ENCODE measurements at places on chromosomes 6 and 20.

GRCh38 chr6:163756079-163756478 is 341.6 kb downstream of the QKI start:
- no peak for DNase-seq

DNA sequence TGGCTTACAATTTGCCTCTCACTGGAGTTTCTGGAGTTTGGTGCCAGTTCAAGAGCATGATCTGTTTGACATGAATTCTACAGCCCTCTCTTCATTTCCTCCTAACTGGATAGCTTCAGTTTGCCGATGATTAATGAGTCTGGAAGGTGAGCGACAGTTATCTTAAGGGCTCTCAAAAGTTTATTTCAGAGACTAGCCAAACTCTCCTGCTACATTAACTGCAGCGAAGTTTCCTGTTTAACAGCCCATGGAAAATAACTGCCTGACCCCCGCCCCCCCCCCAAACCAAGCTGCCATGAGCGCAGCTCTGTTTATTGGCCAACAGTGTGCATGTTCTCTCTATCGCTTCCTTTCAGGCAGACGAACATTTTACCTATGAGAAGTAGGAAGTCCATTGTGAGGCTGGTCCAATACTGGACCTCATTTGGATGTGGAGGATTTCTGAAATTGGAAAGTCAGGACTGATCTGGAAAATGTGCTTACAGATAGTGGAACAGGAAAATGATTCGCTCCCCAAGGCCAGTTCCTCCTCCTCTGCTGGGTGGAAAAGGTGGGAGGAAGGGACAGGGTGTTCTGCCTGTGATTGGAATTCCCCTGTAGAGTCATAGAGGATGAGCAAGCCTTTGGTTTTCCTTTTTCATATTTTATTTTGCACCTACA is 522.2 kb upstream of the JAG1 start:
- no peak for DNase-seq

GRCh38 chr6:162050579-162050978 is 677.0 kb downstream of the PRKN start:
- DNase-seq: no peak

- DNase-seq: no peak
Observed at GRCh38 chr6:16498237-16498636, 259.9 kb downstream of the GMPR start.

DNA sequence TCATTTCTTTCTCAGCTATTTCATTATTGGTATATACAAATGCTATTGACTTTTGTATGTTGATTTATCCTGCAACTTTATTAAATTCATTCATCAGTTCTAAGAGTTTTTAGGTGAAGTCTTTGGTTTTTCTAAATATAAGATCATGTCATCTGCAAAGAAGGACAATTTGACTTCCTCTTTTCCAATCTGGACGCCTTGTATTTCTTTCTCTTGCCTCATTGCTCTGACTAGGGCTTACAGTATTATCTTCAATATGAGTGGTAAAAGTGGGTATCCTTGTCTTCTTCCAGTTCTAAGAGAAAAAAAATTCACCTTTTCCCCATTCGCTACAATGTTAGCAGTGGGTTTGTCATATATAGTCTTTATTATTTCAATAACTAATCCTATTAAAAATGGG is 38.0 kb downstream of the KIF16B start:
- DNase-seq: no peak

DNA sequence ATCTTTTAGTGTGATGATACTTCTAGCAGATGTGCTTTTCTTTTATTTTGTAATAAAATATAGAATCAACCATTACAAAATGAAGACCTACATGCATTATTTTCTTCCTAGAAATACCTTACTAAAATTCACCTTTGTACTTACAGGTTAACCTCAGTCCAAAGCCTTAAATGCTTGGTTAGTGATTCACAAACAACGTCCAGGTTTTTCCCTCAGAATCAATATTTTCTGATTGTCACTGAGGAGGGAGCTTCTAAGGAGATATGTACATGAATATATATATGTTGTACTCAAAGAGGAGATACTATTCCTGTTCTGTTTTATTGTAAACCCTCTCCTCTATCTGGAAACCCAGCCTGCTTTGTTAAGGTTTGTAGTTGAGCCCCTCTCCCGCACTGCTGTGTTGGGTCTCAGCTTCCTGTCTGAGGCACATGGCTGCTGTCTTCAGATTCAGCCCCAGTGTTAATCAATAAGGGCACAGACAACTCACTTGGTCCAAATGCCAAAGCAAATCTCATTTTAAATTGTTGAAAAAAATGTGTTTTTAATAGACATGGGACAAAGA is 33.9 kb upstream of the HS3ST5 start:
- no peak for DNase-seq

DNA sequence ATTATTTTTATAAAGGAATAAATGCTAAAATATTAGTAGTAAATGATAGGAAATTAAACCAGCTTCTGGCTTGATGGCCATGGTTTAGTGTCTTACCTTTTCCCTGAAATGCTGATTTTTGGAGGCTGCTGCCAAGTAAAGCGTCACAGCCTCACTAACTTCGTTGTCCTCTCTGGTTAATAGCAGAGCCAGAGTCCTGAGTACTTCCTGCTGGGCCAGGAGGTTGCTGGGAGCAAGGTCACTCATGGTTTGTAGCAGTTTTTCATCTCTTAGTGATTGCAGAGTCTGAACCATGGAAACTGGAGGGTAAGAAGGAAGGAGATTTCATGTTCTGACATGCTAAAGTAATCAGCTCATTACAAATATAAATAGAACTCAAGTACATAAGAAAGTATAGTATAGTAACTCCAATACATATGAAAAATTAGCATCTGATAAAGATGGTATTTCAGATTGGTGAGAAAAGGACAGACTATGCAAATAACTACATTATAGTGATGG is 26.5 kb upstream of the ARMH2 start:
- no peak for DNase-seq

GRCh38 chr6:142881761-142882160 is 63.2 kb downstream of the HIVEP2 start:
- no peak for DNase-seq

DNA sequence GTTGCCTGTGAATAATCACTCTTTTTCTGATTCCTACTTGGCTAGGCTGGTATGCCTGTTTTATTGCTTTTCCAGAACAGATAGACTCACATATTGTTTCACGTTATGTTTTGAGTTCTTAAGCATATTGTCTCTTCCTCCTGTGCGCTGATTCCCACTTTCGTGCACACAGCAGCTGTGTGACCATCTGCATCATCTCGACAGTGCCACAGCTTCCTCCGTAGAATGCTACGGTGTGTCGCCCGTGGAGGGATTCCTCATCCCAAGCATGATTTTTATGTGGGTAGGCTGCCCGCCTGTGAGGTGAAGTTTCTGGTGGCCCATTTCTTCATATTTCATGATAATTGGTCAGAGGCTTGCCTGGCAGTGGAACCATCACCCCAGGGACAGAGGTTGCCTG is 31.8 kb downstream of the PLCB4 start:
- no peak for DNase-seq

- no peak for DNase-seq
Observed at GRCh38 chr20:2524709-2525506, 11.5 kb upstream of the TMC2 start.

- DNase-seq: no peak
Observed at GRCh38 chr20:42987376-42988114, 202.2 kb downstream of the PTPRT start.

GRCh38 chr20:36267605-36268381 is 31.5 kb downstream of the AAR2 start:
- no peak for DNase-seq

DNA sequence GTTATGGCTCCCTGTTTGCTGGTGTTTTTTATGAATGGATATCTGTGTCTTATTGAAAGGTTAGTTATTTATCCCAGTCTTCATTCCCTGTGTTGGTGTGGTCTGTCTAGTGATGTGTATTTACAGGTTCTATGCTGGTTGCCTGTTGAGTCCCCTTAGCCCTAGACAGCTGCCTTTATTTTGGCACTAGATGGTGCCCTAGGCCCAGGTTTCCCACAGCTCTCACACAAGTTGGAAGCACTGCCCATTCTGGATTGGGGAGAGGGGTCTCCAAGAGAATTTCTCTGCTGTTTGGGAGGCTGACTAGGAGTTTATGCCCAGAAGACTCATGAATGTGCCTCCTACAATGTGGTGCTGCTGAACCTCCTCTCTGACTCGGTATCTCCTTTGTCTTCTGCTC is 12.4 kb downstream of the GRM1 start:
- DNase-seq: no peak

DNA sequence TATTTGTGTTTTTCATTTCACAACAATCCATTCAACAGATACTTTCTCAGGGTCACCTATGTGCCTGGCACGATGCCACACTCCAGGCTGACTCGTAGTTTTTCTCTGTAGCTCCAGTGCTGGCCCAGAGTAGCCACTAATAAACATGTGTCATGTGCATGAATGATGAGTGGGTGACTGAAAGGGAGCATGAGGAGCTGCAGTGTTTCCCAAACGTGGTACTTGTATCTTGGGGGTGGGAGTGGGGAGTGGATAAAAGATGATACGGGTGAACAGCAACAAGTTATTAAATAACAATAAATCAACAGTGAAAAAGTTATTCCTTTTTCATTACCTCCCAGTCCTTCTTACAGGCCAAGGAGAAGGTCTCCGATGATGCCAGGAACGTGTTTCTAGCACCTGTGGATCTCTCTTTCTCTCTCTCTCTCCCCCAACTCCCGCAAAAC is 17.1 kb downstream of the SRXN1 start:
- DNase-seq: no peak

- DNase-seq: no peak
Observed at GRCh38 chr20:19047040-19047950, 165.1 kb upstream of the SLC24A3 start.

DNA sequence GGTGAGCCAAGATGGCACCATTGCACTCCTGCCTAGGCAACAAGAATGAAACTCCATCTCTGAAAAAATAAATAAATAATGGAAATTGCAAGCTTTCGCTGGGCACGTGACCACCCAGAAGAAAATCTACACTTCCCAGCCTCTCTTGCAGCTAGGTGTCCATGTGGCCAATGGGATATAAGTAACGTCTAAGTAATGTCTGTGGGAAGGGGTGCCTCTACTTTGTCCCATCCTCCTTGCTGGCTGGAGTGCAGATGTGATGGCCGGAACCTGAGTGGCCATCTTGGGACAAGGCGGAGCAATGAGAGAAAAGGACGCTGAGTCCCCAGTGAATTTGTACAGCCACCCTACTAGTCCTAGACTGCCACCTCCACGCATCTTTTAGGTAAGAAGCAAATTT is 99.8 kb upstream of the PTPN1 start:
- no peak for DNase-seq

GRCh38 chr20:23227274-23227673 is 123.3 kb upstream of the NXT1 start:
- no peak for DNase-seq

- no peak for DNase-seq
Observed at GRCh38 chr20:23628402-23629016, 9.2 kb downstream of the CST3 start.

DNA sequence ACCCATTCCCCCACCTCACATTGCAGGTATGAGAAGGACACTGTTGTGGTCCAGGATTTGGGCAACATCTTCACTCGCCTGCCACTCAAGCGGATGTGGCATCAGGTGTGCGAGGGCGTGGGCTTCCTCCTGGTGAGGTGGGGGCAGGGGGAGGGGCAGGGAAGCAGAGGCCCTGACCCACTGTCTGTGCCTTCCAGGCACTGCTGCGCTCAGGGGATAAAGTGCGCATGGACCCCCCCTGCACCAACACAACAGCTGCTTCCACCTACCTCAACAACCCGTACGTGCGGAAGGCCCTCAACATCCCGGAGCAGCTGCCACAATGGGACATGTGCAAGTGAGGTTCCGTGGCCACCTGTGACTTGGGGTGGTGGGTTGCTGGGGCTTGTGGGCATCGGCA is 3.7 kb downstream of the CTSA start:
- no peak for DNase-seq

DNA sequence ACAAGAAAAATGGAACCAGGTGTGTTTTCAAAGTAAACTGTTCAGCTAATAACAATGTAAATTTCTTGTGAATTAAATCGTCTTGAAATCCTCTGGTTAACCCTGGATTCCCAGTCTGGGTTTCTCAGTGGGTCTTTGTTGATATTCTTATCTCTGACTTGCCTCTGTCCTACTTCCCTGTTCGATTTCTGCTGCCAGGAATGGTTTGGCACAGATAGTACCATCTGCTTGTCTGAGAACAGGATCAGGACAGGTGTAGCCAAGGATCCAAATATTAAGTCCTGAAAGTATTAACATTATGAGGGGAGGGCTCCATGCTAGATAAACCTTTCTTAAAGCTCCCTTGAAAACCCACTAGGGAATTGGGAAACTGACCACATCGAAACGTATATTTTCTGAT is 30.1 kb downstream of the ARFGEF2 start:
- DNase-seq: no peak

- DNase-seq: no peak
Observed at GRCh38 chr6:84977363-84977705, 212.9 kb upstream of the TBX18 start.

- DNase-seq: no peak
Observed at GRCh38 chr6:34650823-34651222, 45.7 kb downstream of the ILRUN start.

DNA sequence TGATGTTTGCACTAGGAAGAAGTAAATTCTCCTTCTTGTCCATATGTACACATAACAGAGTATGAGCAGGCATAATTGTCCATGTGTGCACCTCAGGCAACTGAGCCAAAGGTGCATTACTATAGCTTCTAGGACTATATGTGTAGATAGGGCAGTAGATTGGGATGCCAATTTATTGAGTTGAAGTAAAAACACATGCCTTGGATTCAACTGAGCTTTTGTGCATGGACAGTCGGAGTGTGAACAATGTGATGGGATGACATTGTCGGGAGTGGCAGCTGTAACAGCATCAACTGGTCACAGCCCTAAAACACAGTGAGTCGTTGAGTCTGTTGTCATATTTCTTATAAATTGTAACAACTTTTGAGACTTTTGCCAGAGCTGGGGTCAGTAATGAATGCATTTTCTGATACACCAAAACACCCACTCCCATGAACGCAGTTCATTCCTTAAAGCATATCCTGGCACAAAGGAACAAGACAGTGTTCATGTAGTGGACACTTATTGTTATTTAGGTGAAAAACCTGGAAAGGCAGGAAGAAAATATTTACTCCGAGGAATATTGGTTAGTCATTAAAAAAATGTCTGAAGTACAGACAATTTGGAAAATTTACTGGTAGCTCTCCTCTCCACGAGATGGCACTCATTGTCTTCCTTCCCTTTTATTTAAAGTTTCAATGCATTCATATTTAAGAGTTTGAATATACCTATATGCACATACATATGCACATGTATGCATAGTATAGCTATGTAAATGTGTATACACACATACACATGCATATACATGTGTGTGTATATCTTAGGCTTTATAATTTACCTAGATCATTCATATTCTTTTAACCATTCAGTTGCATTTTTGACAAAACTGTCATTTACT is 302.0 kb upstream of the STXBP5 start:
- DNase-seq: no peak

- DNase-seq: no peak
Observed at GRCh38 chr20:63641146-63641791, 12.0 kb downstream of the STMN3 start.

DNA sequence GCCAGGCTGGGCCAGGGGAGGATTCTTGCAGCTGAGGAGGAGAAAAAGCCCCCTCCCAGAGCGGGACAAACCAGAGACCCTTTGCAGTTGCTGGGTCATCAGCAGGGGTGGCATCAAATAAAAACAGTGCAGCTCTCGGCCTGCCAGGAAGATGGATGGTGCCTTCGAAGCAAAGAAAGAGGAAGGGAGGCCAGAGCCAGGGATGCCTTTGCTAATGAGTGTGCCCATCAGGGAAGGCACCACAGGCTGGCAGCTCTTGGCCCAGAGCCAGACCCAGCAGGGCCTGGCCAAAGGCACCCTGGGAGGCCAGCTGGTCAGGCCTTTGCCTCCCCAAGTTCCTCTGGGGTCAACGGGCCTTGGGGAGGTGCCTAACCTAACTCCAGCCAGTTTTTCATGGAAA is 26.3 kb upstream of the ZNF318 start:
- DNase-seq: no peak

- DNase-seq: no peak
Observed at GRCh38 chr6:44771647-44772415, 384.3 kb downstream of the CDC5L start.

Data from AG09309 (cell line).